H9 (cell line): ENCODE measurements at places on chromosomes 12 and 14.

GRCh38 chr14:95191445-95192199, 34.3 kb upstream of the DICER1 start:
- no peak overlapping the region for H3K27ac ChIP-seq
- H3K36me3 ChIP-seq = peaks cover 4% of the 10 kb centered on the region; the same call in 2 of the 3 replicates
- no peak for DNase-seq
- H3K27me3 ChIP-seq = no peaks in the 10 kb centered on the region

DNA sequence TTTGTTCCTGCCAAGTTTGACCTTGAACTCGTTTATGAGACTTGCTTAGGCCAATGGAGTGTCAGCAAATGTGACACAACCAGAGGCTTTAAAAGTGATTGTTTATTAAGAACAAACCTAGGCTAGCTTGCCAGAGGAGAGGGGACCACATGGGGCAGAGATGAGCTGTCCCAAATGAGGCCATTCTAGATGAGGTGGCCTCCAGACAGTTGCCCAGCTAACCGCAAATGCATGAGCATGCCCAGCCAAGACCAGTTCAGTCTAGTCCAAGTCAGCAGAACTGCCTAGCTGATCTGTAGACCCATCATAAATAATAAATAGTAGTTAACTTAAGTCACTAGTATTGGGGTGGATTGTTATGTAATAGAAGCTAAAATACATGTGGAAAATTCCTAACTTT, 172.8 kb upstream of the DYRK2 start:
- DNase-seq = no peak
- no peaks in the 10 kb centered on the region for H3K4me1 ChIP-seq
- no peaks in the 10 kb centered on the region for H3K36me3 ChIP-seq
- no peaks in the 10 kb centered on the region for H3K27me3 ChIP-seq
- no peak overlapping the region for H3K27ac ChIP-seq
- no peak overlapping the region for H3K4me3 ChIP-seq

DNA sequence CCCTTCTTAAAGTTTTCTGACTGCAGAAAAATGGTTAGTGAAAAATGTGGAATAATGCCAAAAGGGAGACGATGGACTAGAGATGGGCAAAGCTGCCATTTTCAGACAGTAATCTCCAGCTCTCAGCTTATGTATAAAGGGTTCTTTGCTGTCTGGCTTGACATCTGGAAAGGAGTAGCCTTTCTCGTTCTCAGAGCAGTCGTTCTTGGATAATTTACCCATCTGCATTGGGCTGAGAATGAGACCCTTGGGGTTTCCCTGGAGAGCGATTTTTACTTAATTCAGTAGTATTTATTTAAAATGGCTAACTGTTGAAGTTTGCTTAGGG, 1.2 kb downstream of the NUDT4 start:
- peak overlapping the region; percentile 98 for H3K4me3 ChIP-seq
- no peak for DNase-seq

DNA sequence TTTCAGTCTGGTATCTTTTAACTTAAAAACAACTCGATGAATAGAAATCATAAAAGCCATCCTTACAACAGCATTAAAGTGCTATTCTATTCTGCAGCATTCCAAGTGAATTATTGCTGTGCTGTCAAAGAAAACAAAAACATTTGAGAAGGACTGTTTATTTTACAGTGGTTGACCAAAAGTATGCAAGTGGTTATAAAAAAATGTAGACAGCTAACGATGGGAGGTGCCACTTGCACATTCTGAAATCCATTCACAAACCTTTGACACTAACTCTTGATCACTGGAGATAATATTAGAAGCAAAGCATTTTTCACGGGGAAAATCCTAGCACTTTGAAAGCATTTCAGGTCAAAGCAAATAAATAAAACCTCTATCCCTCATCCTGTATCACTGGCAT, 55.6 kb downstream of the HMGA2 start:
- no peak overlapping the region for H3K4me3 ChIP-seq
- no peaks in the 10 kb centered on the region for H3K27me3 ChIP-seq
- no peaks in the 10 kb centered on the region; the same call in 1 of the 2 replicates for H3K36me3 ChIP-seq
- H3K4me1 ChIP-seq = peaks cover 21% of the 10 kb centered on the region
- no peak overlapping the region for H3K27ac ChIP-seq

DNA sequence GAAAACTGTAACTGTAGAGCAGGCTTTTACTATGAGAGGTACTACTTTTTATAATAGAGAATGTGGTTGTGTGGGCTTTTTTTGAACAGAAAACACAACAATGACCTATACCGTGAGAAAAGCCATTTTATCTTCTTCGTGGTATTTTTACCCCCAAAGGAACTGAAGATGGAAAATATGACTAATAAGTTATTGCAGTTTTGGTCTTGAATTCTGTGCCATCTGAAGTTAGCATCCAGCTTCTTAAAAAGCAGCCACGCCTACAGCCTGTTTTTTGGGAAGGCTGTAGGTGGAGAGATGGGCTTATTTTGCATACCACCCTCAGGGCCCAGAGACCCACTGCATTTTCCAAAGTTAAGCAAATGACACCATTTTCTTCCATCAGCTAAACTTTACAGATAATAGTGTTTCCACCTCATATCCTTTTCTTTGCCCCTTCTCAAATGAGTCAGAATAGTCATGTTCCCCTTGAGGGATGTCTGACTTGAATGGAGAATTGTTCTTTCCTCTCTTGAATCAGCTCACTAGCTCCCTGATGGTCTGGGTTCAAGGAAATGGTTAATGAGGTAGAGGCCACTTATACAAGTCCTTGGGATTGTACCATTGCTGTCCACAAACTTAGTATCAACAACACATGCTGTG, 53.0 kb downstream of the TBC1D30 start:
- no peak overlapping the region for H3K4me3 ChIP-seq
- H3K4me1 ChIP-seq = no peaks in the 10 kb centered on the region; the same call in 1 of the 2 replicates
- no peaks in the 10 kb centered on the region for H3K36me3 ChIP-seq
- H3K27ac ChIP-seq = no peak overlapping the region
